ENCODE measurements at places on chromosomes 5 and 9.

- DNase-seq: no peak
These were observed 142.1 kb upstream of the GLRA1 start for GRCh38 chr5:152066784-152067183.

- no peak for DNase-seq
These were observed 3.4 kb upstream of the GALNT12 start for GRCh38 chr9:98804083-98804482.

DNA sequence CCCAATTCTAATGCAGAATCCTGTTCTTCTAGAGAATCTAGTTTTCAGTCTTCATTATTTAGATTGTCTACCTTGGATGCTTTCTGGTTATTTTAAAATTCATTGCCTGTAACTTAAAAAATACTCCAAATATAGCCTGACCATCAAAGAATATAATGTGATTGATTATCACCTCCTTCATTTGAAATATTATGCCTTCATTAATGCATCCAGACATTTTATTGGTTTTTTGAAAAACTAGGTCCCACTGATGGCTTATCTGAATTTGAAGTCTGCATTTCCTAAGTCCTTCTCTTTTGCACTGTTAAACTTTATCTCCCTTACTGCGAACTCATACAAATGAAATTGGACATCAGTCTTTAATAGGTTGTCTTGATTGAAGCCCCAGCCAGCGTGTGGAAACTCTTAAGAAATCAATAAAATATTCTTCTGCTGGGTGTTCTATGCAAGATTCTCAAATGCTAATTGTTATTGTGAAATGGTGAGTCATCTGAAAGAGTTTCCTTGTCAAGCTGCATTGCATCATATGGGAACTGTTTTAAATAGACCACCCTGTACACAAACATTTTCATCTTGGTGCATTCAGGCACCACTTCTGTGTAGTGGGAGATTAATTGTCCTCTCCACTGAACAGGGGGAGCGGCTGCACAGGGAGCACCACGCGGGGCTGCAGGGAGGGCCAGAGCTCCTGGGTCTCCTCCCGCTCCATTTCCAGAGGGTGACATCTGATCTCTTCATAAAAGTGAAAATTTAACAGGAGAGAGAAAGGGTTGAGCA lies 92.3 kb upstream of the FANCC start:
- DNase-seq: no peak

- DNase-seq: no peak
These were observed 67.2 kb upstream of the MEGF10 start for GRCh38 chr5:127223256-127223974.

DNA sequence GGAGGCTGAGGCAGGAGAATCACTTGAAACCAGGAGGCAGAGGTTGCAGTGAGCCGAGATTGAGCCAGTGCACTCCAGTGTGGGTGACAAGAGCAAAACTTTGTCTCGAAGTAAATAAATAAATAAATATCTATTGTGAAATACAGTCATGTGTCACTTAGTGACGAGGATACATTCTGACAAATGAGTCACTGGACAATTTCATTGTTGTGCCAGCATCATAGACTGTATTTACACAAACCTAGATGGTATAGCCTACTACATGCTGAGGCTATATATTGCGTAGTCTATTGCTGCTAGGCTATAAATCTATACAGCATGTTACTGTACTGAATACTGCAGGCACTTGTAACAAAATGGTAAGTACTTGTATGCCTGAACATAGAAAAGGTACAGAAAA lies 61.1 kb upstream of the CCL21 start:
- no peak for DNase-seq

- DNase-seq: no peak
These were observed 95.6 kb downstream of the DENND1A start for GRCh38 chr9:123834218-123834888.

DNA sequence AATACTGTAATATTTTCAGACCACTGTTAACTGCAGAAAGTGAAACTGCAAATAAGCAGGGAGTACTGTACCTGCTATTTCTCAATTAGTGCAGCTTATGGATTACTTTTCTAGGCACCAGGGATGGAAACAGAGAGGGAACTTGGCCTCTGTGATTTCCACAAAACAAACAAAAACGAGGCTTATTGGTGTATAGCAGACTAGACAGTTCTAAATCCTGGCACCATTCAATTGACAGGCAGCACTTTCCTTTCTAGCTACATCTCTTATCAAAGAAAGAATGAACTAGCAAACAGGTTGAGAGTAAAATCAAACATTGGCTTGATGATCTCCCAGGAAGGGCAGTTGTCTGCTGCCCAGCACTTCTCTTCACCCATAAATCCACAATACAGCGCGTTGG lies 16.0 kb upstream of the IL33 start:
- DNase-seq: no peak

- no peak for DNase-seq
These were observed 1.2 kb upstream of the NSD1 start for GRCh38 chr5:177132136-177133095.

- no peak for DNase-seq
These were observed 125.5 kb upstream of the NFIL3 start for GRCh38 chr9:91549177-91549576.

DNA sequence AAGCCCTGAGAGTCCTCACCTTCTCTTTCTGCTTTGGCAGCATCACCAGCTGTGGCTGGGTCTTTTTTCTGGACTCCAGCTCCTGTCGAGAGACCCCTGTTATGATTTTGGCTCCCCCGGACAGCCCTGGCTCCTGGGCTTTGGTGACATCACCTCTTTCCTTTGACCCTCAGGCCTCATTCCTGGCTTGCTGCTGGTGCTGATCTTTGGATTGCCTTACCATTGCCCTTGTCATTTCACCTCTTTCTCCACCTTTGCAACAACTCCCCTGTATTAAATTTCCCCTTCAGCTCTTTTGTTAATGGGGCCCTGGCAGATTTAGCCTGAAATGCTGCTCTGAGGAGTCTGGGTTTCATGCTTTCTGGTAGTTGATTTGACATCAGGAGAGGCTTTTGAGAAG lies 322.8 kb downstream of the ZSWIM6 start:
- DNase-seq: no peak

- DNase-seq: peak; percentile 67
These were observed 8.0 kb downstream of the PDLIM4 start for GRCh38 chr5:132265336-132266030.

DNA sequence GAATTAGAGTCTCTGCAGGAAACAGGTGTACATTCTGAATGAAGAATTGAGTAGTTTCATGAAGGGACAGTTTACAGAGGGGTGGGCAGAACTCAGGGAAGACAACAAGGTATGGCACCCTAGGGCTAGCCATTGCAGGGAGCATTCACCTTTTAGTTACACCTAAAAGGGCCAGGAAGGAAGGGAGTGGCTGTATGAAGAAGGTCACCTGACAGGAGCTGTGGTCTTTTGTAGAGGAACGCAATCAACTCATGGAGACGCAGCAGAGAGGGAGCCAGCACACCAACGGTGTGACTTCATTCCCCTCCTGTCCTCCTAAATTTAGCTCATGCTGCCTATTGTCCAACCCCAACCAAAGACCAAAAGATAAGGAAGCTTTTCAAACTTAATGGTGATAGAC lies 12.7 kb upstream of the ZCCHC7 start:
- DNase-seq: no peak

- no peak for DNase-seq
These were observed 4.7 kb downstream of the SPOUT1 start for GRCh38 chr9:128824911-128825310.

GRCh38 chr5:62143268-62144229 lies 162.5 kb upstream of the KIF2A start:
- DNase-seq: no peak

GRCh38 chr5:160539431-160539830 lies 117.8 kb downstream of the PTTG1 start:
- DNase-seq: no peak

- no peak for DNase-seq
These were observed 100.9 kb downstream of the EBF1 start for GRCh38 chr5:158998793-158999325.

GRCh38 chr9:20988671-20989315 lies 42.6 kb downstream of the HACD4 start:
- no peak for DNase-seq

DNA sequence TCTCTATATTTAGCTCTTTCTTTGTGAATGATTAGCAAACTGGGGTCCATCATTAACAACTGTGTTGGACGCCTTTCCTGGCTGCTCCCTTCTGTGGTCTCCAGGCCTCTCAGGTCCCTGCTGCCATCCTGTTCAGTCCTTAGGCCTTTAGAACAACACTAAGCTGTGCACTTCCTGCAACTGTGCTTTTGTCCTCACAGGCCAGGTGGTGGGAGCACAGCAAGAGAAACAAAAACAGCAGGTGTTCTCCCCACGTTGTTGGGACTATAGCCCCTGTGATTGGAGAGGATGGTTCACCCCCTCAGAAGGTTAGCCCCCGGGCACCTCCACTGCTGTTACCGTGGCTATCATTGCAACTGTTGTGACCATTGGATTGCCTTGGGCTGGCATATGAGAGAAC lies 41.7 kb upstream of the CLINT1 start:
- DNase-seq: no peak

- peak; percentile 49 for DNase-seq
These were observed 23.5 kb upstream of the ALDOB start for GRCh38 chr9:101458963-101459631.

GRCh38 chr9:83342731-83343130 lies 195.5 kb downstream of the FRMD3 start:
- no peak for DNase-seq

GRCh38 chr9:113164536-113165300 lies 13.9 kb downstream of the SLC31A2 start:
- no peak for DNase-seq

- DNase-seq: no peak
These were observed 527.5 kb upstream of the ARRDC3 start for GRCh38 chr5:91910655-91911054.

GRCh38 chr9:6307551-6308096 lies 20.6 kb upstream of the TPD52L3 start:
- DNase-seq: no peak

- no peak for DNase-seq
These were observed 29.2 kb downstream of the CSNK1A1 start for GRCh38 chr5:149521739-149522685.

GRCh38 chr5:160312134-160312959 lies at the start of gene CCNJL:
Gene CCNJL (minus strand): TSS chr5:160312564. CDS start chr5:160311923, 641 bp downstream.
- DNase-seq: peak; percentile 30

DNA sequence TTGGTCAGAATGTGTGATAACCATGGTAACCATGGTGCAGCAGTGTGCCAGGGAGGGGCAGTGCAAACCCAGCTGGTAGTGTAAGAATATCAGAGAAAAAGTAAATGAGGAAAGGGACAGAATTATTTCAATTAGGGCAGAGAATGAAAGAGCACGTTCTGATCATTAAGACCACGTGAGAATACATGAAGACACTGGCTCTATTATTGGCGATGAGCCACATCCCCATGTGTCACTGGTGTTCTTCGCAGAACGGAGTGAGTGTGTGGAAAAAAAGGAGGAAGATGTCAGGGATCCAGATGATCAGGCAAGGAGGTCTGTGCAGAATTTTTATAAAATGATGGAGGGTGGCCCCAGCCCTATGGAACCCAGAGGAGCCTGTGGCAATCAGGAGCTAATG lies 315.5 kb downstream of the SEMA5A start:
- no peak for DNase-seq

DNA sequence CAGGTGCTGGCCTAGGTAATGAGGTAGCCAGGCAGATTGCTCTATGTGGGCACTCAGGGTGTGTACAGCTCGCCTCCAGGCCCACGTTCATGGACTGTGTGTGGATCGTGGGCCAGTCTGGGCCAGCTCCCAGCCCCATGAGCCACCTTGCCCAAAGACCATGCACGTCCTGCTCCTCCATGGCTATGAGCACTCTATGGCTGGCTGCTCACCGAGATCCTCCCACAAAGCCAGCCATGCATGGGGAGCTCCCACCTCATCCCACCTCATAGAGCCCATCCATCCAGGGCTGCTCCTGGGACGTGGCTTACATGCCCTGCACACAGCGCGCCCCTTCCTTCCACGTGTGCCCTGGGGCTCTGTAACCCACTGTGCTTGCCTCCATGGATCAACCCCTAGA lies 262.5 kb upstream of the IRX1 start:
- no peak for DNase-seq

DNA sequence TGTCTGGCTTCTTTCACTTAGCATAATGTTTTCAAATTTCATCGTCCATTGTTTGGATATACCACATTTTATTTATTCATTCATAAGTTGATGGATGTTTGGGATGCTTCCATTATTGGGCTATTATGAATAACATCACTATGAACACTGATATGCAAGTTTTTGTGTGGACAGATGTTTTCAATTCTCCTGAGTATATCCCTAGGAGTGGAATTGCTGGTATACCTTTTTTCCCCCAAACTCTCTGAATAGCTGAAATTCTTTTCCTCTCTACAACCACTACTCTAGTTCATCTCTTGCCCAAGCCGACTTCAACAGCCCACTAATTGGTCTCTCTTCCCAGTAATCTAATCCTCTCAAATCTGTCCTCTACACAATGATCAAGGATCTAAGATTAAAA lies 4.7 kb upstream of the ZFR start:
- no peak for DNase-seq

GRCh38 chr5:35557199-35557598 lies 60.5 kb upstream of the SPEF2 start:
- no peak for DNase-seq

- DNase-seq: no peak
These were observed 80.9 kb downstream of the HMHB1 start for GRCh38 chr5:143892908-143893307.

- DNase-seq: no peak
These were observed 31.1 kb upstream of the ANKRD18A start for GRCh38 chr9:38651400-38652042.

DNA sequence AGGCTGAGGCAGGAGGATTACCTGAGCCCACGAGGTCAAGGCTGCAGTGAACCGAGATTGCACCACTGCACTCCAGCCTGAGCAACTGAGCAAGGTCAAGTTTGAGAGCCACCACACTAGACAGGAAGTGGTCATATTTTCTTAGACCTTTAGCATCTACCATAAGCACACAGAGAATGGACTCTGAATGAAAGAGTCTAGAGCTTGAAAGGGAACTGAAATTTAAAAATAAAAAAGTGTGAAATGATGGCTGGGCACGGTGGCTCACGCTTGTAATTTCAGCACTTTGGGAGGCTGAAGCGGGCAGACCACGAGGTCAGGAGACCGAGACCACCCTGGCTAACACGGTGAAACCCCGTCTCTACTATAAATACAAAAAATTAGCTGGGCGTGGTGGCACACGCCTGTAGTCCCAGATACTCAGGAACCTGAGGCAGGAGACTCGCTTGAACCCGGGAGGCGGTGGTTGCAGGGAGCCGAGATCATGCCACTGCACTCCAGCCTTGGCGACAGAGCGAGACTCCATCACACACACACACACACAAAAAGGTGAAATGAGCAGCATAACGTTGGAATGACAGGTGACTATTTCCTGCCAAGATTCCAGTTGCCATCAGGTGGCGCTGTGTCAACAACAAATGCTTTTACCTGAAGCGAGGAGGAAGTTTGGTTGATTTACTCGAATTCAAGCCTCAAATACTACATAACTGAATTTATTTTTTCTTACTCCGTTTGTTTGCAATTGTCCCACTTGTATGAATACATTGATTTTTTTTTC lies 21.3 kb upstream of the AK3 start:
- DNase-seq: peak; percentile 76

- no peak for DNase-seq
These were observed 724.8 kb upstream of the SEMA6A start for GRCh38 chr5:117299224-117299935.
